ENCODE measurements at places on chromosomes 5 and 9. TPM values are rescaled to one million over a fixed set of nuclear protein-coding genes. Genes with fewer than 3 reads are reported as not detected.

Gene PPP3R2
- not detected for total RNA-seq

Gene ADGRD2
- total RNA-seq, result not detected

Gene FSTL4
- total RNA-seq, result not detected

Gene SCGB3A2
- not detected for total RNA-seq

Gene CTSV
- 0.46 TPM for total RNA-seq

Gene SLC34A1
- 0.27 TPM for total RNA-seq

Gene COL15A1
- total RNA-seq, result 0.07 TPM

Gene ECM2
- not detected for total RNA-seq

Gene GPRIN1
- total RNA-seq, result 2.5 TPM

Gene AGXT2
- not detected for total RNA-seq

Gene HAPLN1
- total RNA-seq, result not detected

Gene CORO2A
- total RNA-seq, result 8.2 TPM

Gene PAEP
- not detected for total RNA-seq

Gene SLC12A2
- total RNA-seq, result 15.3 TPM

Gene PTPDC1
- total RNA-seq, result 5.2 TPM

Gene SOHLH1
- total RNA-seq, result not detected

Gene SURF2
- 16.0 TPM for total RNA-seq

Gene MARCOL
- not detected for total RNA-seq

Gene SPATA6L
- 0.42 TPM for total RNA-seq
